AG10803 (cell line): ENCODE measurements at places on chromosomes 13 and 19.

DNA sequence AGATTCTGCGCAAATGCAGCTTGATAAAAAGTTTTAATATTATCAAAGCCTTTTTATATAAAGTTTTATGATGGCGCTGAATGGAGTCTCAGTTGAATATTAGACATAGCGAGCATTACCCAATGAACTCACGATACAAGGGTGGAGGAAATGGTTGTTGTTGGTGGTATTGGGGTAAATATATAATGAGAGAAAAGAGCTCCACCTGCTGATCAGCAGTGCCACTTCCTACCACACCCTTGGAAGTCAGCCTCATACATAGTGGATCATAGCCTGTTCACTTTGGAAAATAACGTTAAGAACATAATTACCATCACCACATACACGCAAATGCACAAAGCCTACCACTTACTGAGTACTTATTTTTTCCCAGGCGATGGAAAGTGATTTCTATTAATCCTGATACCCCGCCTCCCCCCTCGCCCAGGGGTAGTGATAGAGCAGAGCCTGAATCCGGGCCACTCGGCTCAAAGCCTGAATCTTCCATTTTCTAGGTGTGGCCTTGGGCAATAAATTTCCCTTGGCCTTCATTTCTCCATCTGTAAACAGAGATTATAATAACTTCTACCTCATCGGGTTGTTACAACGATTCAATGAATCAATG, 358.3 kb downstream of the KLF5 start:
- DNase-seq = peak; percentile 4

- DNase-seq = peak; percentile 34
These were observed 18.2 kb downstream of the IL17D start for GRCh38 chr13:20721454-20722357.

DNA sequence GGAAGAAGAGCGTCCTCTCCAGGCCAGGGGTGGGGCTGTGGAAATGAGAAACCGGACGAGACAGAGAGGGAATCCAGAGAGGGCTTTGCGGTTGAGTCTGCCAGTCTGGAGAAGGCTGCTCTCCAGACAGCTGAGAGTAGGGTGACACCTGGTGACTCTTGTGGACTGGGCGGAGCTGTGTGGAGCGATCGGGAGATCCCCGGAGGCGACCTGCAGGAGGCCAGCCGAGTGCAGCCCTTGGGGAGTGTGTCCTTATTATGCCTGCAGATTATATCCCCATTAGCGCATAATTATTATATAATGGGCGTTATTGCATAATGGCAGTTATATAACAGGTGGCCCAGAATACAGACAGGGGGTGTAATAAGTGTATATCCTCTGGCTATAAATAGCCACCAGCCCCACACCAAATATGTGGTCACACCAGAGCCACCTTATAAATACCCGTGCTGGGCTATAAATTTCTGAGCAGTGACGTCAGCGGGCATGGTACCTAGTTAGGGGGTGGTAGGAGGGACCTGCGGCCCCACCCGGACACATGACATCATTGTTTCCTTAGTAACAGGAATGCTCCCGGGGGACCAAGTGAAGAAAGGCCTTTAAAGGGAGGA, 41.2 kb downstream of the NFIX start:
- DNase-seq = peak; percentile 82

DNA sequence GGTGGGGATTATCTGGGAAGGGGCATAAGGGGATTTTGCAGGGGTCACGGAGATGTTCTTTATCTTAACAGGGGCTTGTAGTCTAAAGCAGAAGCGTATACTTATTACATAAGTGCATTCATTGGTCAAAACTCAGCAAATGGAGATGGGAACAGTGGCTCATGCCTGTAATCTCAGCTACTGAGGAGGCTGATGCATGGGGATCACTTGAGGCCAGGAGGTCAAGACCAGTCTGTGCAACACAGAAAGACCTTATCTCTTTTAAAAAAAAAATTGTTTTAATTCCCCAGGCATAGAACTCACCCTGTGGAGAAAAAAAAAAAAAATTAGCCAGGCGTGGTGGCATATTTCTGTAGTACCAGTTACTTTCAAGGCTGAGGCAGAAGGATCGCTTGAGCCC, 18.9 kb downstream of the FAM187B start:
- DNase-seq = no peak

DNA sequence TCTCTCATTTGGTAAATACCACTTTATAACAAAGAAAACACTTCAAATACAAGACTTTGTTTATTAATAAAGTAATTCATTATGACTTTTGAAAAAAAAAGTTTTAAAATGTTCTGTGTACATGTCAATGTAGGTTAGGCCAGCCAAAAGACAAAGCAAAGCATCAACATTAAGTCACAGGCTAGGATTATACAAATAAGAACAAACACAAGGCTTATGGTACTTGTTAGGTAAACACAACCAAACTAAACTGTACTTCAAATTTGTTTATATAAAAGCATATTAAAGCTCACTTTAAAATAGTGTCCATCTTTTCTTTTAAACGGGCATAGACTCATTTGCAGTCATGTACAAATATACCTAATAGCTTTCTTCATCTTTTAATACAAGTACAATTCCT, 86.6 kb downstream of the ZDHHC20 start:
- DNase-seq = no peak

GRCh38 chr19:35040826-35041547, 534 bp upstream of the HPN start:
- DNase-seq = no peak

DNA sequence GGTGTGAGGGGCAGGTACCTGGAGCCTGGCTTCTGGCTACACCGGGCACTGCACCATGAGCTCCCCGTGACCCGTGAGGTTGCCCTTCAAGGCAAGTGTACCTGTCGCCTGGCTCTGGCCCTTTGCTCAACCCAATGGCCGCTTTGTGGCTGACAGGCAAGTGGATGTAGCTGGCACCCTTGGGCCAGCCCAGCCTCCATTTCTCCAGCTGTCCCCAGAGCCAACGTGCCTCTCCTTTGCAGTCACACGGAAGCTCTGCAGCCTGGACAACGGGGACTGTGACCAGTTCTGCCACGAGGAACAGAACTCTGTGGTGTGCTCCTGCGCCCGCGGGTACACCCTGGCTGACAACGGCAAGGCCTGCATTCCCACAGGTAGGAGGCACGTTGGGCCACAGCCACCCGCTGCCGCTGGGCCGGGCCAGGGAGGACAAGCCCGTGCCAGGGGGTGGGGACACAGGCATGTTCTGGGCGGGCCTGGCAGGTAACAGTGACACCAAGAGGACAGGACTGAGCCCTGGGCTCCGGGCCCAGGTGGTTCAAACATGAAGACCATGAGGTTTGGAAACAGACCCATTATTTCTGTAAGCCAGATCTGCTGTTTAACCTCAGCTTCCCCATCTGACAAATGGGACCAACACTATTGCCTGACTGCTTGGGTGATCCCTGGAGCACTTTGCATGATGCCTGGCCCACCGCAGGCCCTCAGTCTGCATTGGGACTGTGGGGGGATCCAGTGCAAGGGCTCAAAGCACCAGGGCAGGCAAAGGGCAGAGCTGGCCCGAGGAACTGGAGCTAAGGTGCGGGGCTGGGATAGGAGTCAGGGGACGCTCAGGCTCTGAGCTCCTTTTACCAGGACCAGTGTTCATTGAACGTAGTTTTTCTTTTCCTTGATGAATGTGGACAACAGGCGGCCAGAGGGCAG, 17.5 kb upstream of the PROZ start:
- DNase-seq = no peak

DNA sequence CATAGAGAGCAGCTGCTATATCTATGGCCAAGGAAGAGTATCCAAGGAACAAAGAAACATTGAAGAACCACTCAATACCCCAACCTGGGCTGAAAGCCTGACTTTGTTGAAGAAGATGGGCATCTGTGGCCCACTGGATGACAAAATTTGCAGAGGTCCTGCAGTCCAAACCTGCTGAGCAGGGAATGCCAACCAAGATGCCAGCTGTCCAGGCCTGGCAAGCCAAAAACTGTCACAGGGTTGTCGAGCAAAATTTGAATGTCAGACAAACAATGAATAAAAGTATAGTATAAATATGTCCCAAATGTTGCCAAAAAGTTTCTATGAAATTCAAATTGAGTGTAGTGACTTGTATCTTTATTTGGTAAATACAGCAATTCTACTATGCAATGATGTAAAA, 1040.2 kb downstream of the PCDH9 start:
- no peak for DNase-seq

GRCh38 chr19:2636897-2637683, 65.4 kb downstream of the GNG7 start:
- DNase-seq = peak; percentile 27

DNA sequence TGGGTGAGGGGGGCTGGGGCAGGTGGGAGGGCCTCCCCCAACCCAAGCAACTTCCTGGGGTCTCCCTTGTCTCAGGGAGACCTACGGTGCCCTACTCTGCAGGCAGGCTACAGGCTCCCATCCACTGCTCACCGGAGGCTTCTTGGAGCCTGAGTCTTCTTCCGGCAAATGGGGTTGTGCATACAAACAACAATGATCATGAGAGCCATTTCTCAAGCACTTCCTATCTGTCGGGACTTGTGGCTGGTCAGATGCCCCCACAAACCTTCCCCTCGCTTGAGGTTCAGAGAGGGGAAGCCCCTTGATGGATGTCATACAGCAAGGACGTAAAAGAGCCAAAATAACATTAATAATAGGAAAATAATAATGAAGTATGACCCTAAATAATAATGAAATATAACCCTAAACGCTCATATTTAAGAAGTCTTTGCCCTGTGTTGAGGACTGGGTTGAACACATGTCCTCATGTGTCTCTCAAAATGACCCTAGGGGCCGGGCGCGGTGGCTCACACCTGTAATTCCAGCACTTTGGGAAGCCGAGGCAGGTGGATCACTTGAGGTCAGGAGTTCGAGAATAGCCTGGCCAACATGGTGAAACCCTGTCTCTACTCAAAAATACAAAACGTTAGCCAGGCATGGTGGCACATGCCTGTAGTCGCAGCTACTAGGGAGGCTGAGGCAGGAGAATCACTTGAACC, 727 bp downstream of the CD37 start:
- DNase-seq = no peak

DNA sequence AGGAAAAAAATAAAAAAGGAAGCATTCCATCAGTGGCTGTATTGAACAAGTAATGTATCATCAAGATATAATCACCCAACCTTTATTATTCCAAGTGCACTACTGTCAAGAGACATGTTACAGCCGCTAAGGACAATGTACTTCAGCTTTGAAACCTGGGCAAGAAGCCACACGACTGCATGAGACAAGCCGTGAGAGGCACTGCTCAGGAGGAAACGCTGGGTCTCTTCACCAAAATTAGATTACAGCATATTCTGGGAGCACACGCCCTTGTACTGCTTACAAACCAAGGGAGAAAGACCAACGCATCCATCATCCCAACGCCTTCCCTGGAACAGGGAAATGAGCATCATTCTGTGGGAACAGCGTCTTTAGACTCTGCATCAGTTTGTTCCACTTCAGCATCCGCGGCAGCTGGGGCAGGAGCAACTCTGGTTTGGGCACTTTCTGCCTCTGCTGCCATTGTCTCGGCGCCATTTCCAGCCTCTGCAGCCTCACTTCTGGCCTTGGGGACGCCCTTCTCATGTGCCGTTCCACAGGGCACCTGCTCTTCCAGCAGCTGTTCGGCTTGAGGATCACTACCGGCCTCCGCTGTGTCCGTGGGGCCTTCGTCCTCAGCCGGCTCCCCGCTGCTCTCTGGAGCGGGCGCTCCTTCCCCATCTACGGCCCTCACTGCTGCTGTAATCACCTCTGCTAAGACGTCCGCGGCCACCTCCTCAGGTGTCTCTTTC, 22.4 kb upstream of the BRD4 start:
- no peak for DNase-seq

GRCh38 chr13:40410315-40410714, 256.1 kb downstream of the FOXO1 start:
- DNase-seq = no peak

- no peak for DNase-seq
These were observed 1.6 kb downstream of the PPP1R13L start for GRCh38 chr19:45403272-45403671.

- DNase-seq = peak; percentile 39
These were observed 28.2 kb downstream of the KCNC3 start for GRCh38 chr19:50300814-50301606.

GRCh38 chr13:49607761-49608160, 20.5 kb upstream of the ARL11 start:
- DNase-seq = no peak

DNA sequence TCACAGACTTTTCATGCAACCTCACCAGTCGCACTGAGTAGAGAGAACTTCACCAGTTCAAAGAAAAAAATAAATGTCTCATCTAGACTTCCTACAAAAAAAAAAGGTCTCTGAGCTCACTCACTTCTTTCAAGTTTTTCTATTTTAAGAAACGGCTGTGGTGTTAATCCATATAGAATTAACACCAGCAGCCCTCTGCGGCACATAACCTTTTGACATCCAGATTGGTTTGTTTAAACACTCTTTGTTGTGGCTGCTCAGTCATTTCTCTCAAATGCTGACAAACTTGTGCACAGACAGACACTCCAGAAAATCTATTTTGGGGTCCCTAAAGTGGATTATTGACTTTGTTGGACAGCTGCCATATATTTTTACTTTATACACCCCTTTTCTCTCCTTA, 874.9 kb downstream of the EFNB2 start:
- no peak for DNase-seq

GRCh38 chr19:43774103-43774939, 6.5 kb downstream of the KCNN4 start:
- DNase-seq = peak; percentile 66

- DNase-seq = peak; percentile 34
These were observed 11.3 kb upstream of the ZBTB7A start for GRCh38 chr19:4077800-4078684.

- DNase-seq = no peak
These were observed 377.2 kb upstream of the GPC6 start for GRCh38 chr13:92849381-92849780.

GRCh38 chr13:74288361-74288911, 154.2 kb upstream of the KLF12 start:
- no peak for DNase-seq

- no peak for DNase-seq
These were observed 709.4 kb downstream of the PCDH9 start for GRCh38 chr13:66520511-66521355.

DNA sequence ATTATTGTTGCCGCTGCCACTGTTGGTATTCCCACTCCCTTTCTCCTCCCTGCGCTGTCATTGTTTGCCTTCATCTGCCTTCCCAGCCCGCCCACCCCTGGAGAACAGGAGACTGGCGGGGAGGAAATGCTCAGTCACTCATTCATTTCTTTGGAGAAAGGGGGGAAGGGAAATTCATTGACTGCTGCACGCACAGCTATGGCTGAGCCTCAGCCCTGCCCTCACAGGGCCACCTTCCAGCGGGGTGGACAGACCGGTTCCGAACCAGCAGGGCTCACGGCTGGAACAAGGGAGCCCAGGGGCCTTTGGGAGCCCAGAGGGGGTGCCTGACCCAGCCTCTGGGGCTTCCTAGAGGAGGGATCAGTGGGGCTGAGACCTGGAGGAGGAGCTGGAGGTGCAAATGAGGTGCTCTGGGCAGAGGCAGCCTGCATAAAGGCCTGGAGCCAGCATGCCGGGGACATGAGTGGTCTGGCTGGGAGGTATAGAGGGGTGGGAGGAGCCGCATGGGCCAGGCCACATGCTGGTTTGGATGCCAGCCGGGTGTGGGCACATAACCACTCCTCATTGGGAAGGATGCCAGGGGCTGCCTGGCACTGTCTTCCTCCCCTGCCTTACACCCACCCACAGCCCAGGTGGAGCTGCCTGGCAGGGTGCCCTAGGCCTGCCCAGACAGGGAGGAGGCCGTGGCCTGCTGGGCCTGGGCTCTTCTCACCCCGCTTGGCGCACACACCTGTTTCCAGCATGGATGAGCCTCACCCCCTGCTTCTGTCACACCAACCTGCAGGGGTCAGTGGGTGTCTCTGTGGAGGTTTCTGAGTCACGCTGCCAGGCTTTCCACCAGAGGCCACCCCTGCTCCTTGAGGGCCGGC, 26.8 kb downstream of the PPP5C start:
- peak; percentile 58 for DNase-seq
